ENCODE measurements at places on chromosomes 2 and 18.

GRCh38 chr2:104412384-104412783, 441.5 kb upstream of the POU3F3 start:
- no peak for DNase-seq

- DNase-seq: no peak
Observed at GRCh38 chr2:175167076-175167791, 769 bp downstream of the ATF2 start.

DNA sequence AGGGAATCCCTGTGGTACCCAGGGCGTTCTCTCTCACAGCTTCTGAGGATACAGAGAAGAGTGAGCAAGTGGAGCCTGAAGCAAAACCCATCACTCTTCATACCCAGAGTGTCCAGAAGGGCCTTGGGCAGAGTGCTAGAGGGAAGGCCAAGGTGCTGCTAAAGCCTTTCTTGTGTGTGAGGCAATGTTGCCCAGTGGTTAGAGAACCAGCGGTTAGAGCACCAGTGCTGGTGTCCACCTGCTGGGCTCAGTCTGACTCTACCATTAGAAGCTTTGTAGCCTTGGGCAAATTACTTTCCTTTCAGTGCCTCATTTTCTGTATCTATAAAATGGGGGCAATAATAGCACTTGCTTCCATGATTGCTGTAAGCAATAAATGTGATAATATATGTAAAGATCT, 210.5 kb upstream of the SKOR2 start:
- DNase-seq: no peak

GRCh38 chr2:98087447-98088020, 567 bp downstream of the VWA3B start:
- no peak for DNase-seq
